Activated naive CD4-positive, alpha-beta T cell (primary cell): ENCODE measurements at places on chromosomes 1 and 21.
A peak's percentile ranks its signal among the peaks of the same experiment; 100 is the strongest.

- no peak for DNase-seq
Measured at GRCh38 chr1:42128964-42129363, 24.2 kb upstream of the GUCA2B start.

DNA sequence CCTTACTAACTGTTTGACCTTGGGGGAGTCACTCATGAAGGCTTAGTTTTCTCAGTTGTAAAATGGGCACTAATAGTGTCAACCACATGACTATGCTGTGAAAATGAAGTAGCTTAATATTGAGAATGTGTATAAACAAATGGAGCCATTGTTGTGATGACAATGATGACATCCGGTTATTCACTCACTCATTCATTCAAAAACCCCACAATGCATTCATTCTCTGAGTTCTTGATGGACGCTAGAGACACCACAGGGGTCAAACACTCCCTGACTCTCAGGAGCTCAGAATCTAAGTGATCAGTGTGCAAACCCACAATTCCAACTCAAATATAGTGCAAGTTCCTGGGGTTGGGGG is 138.9 kb downstream of the FOXD2 start:
- no peak for DNase-seq

DNA sequence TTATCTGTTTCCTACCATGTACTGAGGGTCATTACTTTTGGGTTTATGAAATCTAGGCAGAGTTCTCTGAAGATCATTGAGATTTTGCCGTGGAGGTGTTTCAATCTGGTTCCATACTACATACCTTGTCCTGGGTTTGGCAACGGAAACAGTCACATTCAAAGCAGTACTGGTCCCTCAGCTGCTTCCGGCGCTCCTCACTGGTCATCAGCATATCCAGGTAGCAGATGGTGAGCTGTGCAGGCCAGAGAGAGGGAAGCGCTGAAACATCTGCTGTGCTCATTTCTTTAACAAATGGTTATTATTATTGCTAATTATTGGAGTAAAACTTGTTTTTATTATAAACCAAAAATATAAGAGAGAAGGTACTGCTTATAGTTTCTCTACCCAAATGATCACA is 591.7 kb downstream of the SMYD3 start:
- no peak for DNase-seq

- no peak for DNase-seq
Measured at GRCh38 chr1:54882519-54882918, 4.5 kb downstream of the DHCR24 start.

- no peak for DNase-seq
Measured at GRCh38 chr1:153937331-153937730, 9.2 kb downstream of the DENND4B start.

DNA sequence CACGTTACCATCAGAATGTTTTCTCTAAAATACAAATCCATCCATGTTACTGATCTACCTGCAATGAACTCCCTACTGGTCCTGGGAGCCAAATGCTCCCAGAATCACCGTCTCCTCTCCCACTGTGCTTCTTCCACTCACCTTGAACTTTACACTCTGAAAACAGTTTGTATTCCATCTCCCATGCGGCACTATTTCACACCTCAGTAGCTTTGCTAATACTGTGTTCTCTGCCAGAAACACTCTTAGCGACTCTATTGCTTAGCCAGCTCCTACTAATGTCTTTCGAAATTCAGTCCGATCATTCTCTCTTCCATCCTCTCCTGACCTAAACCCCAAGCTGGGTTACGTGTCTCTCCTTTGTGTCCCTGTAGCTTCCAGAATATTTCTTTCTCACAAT is 284.4 kb upstream of the DUSP10 start:
- DNase-seq, result no peak

GRCh38 chr1:93678491-93678890 is 3.1 kb downstream of the BCAR3 start:
- DNase-seq, result no peak

GRCh38 chr1:165161130-165161529 is 195.4 kb downstream of the LMX1A start:
- no peak for DNase-seq

DNA sequence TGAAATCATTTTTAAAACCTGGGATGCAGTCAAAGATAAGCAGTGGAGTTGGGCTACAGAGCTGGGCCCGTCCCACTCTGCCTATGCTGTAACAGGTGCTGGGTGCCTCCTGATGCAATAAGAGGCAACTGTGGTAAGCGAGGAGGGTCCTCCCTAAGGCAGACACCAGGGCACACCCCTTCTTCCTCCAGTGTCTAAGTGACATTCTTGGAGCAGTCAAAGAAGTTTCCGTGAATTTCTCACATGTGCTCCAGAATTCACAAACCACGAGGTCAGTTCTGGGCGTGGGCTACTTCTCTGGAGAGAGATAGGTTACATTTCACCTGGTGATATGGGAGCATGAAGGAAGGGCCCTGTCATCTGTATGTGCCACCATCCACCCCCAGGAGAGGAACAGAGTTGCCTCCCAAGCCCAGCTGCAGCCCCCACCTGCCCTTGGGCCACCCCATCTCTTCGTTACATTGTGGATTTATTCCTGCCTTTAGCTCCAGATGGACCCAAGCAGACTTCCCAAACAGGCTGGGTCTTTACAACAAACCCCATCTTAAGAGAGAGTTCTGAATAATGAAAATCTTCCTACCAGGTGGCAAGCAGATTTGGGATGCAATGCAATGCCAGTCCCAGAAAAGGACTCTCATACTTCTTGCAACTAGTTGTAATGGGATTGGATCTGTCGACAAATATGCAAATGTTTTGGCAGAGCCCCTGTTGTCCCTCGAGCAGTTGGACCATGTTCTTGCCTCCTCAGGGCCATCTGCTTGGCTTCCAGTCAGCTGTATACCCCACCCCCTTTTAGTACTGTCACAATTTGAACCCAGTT is 82.5 kb upstream of the CNTN2 start:
- no peak for DNase-seq

DNA sequence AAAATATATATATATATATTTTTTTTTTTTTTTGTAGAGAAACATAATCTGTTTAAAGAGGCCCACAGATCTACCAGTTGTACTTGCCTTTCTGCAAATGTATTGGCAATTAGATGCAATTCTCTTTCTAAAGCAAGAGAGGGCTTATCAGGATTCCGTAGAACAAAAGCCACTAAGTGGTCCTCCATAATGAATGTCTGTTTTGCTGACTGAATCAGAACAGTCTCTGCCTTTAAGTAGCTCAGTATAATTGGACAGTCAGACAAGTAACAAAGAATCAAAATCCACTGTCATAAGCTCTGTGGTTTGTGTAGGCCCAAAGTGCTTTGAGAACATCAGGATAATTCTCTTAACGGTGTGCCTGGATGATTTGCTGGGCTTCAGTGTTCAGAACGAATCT is 17.3 kb downstream of the SARS1 start:
- no peak for DNase-seq

- no peak for DNase-seq
Measured at GRCh38 chr1:95386371-95386770, 152.4 kb downstream of the RWDD3 start.

DNA sequence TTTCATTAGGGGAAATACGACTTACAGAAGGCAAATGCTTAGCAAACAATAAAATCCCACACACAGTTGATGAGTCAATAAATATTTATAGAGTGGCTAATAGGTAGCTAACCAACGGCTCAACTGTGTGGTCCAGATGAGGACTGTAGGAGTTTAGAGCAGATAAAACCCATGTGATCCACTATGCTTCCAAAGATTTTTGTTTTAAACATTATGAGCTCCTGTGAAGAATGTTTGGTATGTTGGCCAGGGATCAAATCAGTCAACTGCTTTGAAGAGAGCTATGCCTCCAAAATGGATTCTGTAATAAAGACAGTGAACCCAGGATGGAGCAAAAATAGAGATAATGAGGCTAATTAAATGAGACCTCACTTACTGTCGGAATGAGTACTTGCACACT is 72.3 kb upstream of the COL11A1 start:
- no peak for DNase-seq

- no peak for DNase-seq
Measured at GRCh38 chr1:185719021-185719420, 15.2 kb upstream of the HMCN1 start.

- DNase-seq, result no peak
Measured at GRCh38 chr1:202710070-202711045, at the start of gene SYT2. SYT2 (minus strand) TSS chr1:202710454; CDS start chr1:202605772, 104,682 bp downstream.

DNA sequence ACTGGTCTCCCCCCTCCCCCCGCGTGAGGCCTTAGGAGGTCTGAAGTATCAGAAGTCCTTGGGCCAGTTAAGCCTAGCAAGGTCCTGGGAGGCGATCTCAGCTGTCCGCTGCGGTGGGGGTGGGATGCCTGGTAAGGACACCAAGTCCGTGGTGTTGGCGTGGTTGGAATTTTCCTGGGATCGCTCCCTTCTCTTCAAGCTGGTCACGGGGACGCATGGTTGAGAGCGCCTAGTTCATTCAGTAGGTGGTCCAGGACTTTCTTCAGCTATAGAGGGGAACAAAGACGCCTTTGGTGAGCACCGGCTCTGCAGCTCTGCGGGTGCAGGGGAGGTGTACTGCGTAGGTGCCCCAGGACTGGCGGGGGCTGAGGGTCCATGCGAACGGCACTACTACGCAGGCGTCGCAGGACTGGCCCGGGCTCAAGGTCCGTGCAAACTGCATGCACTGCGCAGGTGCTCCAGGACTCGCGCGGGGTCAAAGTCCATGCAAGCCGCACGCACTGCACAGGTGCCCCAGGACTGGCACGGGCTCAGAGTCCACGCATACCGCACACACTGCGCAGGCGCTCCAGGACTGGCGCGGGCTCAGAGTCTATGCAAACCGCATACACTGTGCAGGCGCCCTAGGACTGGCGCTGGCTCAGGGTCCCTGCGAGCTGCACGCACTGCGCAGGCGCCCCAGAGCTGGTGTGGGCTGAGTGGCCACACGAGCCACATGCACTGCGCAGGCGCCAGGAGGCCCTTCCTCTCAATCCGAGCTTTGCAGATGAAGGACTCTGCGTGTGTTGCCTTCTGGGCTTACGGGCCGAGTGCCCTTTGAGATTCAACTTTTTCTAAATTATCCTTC is 36.6 kb upstream of the HMGN1 start:
- DNase-seq, result peak; percentile 12

DNA sequence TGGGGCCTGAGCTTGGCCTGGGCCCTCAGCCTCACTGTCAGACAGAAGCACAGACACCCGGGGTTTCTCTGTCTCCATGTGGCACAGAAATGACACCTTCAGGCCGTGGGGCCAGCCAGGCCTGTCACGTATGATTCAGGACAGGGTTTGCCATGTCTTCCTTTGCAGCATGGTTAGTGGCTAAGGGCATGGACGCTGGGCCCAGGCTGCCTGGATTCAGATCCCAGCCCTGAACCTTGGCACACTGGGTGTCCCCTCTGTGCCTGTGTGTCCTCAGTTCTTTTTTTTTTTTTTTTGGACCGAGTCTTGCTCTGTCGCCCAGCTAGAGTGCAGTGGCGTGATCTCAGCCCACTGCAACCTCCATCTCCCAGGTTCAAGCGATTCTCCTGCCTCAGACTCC is 73.6 kb downstream of the SPSB1 start:
- DNase-seq, result no peak

- no peak for DNase-seq
Measured at GRCh38 chr1:220922951-220923350, 43.7 kb downstream of the HLX start.

GRCh38 chr1:223074445-223075300 is 68.4 kb downstream of the TLR5 start:
- DNase-seq, result no peak

GRCh38 chr1:1082776-1083415 is 8.8 kb upstream of the RNF223 start:
- DNase-seq, result no peak

DNA sequence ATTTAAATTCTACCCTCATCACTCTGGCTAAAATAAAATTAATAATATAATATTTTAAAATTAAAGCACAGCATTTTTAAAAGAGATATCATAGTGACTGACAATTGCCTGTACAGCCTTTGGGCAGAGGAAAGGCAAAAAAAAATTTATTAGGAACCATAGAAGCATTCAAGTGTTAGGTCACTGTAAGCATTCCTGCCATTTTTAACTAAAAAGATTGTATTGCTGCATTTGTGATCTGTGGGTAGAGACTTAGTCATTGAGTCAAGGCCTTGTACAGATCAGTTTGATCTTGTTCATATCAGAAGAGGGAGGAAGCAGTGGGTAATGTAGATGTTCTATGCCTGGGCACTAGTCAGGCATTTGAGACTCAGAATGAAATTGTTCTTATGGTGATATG is 109.9 kb downstream of the LYPLAL1 start:
- DNase-seq, result no peak

DNA sequence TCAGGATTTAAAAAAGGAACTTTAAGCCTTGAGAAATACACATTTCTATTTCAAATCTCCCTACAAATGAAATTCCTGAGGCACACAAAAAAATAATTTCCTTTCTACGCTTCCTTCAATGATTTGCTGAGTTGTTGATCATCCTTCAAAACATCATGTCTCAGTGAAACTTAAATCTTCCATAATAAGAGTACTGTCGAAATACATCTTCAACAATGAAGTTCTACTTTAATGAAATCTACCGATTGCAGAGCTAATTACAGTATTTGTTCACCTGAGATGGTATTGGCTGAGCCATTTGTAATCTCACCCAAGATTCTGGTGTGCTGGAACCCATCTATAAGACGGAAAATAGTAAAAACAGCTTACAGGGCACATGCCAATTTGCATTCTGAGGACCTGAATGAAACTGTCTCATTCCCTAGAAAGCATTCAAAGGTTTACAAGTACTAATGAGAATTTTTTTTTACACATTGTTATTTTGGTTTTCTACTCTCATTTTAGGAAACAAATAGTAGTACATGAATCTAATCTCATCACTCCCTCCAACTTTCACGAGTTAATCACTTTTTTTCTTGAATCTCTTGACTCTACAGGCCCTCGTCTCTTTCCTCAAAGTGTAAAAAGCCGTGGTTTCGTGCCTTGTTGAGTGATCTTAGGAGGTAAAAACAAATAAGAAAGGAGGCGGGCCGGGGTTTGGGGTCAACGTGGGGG is 1.1 kb downstream of the CHML start:
- DNase-seq, result no peak
